T follicular helper cell (primary cell): ENCODE measurements at places on chromosomes 1 and 21.

DNA sequence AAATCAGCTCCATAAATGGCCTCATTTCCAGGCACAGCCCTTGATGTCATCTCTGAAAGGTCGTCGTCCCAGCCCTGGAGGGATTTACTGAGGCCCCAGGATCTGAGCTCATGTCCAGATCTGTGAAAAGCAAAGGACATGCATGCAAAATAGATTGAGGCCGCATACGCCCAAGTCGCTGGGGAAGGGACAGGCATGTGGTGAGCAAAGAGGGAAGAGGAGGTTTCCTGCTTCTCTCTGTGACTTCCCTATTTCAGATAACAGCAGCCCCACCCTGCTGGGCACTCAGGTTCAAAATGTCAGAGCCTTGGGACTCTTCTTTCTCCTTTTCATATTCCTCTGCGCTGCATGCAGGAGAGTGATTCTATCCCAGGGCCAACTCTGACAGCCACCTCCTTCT lies 197.2 kb downstream of the ADSS2 start:
- DNase-seq: no peak

DNA sequence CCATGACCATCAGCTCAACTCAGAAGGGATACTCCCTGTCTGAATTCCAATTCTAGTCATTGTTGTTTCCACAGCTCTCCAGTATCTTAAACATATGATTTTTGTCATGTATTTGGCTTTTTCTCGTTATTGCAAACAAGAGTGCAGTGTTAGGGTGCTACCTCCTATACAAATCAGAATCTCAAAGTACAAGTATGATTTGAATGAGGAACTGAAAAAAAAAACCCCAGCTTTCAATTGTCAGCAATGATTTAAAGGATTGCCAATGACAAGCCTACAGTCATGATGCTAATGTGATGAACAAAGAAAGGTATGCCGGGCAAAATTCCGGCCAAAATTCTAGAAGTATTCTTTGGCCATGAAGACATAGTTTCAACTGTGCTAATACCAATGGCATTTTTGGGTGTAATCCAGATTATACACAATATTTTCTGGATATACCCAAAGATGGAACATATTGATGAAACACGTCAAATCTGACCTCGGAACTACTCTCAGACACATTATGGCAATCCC lies 14.9 kb downstream of the TMEM35B start:
- DNase-seq: no peak

GRCh38 chr1:3459940-3460671 lies 5.6 kb downstream of the ARHGEF16 start:
- no peak for DNase-seq

DNA sequence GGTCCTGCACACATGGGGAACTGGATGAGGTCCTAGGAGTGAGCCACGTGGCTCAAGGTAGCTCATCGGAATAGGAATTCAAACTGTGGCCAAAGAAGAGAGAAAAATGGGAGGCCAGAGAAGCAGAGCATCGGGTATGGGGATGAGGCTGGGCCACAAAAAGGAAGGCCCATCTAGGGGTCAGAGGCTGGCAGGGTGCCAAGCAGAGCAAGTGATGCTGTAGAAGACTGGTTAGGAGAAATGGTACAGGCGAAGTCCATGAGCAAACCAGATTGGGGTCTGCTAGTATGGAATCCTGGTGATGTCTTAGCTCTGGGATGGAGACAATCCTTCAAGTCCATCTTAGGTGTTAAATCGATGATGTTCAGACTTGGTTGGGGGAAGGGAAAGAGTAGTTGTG lies 68.0 kb downstream of the TEX35 start:
- no peak for DNase-seq

DNA sequence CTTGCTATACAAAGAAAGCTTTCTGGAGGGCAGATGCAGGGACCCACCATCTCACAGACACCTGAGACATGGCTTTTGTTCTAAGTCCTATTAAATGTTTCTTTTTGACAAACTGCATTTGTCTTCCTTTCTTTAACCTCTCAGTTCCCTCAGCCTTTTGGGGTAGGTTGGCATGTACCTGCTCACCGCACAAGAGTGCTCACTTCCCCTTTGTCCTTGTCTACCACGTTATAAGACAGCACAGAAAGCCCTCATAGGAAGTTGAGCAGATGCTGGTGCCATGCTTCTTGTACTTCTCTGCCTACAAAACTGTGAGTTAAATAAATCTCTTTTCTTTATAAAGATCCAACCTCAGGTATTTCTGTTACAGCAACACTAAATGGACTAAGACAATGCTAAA lies 31.9 kb upstream of the RGS21 start:
- no peak for DNase-seq

- no peak for DNase-seq
Measured at GRCh38 chr1:210489491-210489890, 160.8 kb downstream of the HHAT start.

- no peak for DNase-seq
Measured at GRCh38 chr1:41363591-41364320, 2.5 kb downstream of the FOXO6 start.

DNA sequence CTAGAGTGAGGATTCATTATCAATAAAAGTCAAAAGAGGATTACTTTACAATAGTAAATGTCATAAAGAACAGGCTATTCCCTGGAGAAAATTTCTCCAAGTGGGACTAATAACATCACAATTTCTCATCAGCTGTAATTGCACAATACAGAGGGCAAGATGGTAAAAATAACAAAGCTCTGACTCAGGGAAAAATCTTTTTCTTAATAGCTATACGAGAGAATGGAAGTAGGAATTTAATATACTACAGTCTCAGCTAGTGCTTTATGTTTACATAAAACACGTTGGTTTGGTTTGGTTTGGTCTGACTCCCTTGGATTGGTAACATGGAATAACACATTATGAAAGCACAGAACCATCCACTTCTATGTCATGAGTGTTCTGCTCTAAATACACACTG lies 397.6 kb downstream of the LRRIQ3 start:
- no peak for DNase-seq

DNA sequence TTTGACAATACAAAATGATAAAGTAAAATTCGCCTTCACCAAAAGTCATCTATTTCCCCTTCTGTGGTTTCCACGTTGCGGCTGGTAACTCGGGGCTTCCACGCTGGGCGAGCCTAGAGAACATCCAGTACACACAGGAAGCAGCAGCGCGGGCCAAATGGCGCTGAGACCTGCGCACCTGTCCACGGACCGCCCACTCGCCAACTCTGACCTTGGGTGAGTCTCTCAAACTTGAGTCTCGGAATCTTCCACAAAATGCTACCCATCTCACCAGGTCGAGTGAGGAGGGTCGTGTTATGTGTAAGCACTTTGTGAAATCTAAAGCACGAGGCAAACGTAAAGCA lies 820 bp upstream of the TTF2 start:
- DNase-seq: peak; percentile 45

DNA sequence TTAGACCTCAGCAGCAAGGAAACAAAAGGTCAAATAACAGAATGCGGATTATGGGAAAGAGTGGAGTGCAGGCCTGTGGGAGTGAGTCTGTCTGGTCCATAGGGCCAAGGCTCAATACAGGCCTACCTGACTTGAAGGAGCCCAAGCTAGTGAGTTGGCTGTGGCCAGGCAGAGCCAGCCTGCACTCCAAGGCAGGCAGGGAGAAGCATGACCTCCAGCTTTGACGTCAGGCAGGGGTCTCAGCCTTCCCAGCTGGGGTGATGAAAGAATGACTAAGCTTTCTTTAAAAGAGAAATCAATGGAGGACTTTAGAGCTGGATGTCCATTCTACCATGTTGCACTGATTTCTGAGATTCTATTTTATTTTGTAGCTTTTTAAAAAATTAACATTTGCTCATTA lies 62.8 kb downstream of the RHOU start:
- no peak for DNase-seq

GRCh38 chr1:206591226-206591625 lies 21.0 kb downstream of the EIF2D start:
- DNase-seq: no peak

DNA sequence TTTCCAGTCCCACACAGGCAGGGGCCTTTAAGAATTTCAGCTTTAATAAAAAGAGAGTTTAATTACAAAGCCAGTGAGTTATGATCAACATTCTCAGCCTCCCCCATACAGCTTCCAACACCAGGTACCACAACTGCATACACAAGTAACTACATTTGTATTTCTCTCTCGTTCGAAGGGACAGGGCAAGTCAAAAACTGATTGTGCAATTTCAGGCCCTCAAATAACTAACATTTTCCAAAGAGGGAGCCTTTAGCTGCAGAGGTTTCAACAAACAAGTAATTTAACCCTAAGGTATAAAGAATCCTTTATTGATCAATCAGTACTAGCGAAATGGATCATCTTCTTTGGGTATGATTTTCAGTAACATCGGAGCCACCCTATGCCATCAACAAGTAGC lies 142.4 kb downstream of the ZNF281 start:
- DNase-seq: no peak

DNA sequence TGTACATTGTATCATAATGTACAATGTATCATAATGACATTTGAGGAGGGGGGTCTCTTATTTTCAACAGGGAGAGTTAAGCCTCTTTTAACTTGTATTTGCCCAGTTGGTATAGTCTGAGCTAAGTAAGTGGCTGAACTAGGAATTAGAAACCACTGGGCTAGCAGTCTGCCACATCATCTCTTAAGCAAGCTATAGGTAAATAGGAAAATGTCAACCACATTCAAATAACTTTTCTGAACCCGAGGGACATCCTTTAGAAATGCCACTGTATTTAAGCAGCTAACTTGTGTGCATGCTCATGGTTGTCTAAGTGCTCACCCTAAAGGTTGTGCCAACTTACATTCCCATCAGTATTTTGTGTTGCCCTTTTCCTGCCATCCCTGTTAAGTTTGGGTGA lies 35.5 kb upstream of the ASB17 start:
- DNase-seq: no peak

GRCh38 chr21:36395353-36396111 lies 10.3 kb downstream of the CHAF1B start:
- DNase-seq: no peak

DNA sequence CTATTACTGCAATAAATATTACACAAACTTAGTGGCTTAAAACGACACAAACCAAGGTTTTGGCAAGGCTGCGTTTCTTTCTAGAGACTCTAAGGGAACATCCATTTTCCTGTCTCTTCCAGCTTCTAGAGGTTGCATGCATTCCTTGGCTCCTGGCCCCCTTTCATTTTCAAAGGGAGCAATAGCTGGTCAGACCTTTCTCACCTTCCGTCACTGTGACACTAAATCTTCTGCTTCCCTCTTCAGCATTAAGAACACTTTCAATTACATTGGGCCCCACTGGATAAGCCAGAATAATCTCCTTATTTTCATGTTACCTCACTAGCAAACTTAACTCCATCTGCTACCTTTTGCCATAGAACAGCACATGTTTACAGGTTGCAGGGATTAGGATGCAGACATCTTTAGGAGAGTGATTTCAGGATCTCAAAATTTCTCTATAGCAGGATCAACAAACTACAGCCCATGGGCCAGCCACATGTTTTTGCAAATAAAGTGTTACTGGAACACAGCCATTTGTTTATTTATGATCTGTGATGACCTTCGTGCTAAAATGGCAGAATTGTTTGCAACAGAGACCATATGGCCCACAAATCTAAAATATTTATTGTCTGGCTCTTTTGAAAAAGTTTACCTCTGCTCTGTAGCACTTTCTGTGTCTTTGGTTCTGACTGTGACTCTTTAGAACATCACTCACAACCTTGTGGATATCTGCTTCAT lies 221.5 kb upstream of the SGIP1 start:
- no peak for DNase-seq

DNA sequence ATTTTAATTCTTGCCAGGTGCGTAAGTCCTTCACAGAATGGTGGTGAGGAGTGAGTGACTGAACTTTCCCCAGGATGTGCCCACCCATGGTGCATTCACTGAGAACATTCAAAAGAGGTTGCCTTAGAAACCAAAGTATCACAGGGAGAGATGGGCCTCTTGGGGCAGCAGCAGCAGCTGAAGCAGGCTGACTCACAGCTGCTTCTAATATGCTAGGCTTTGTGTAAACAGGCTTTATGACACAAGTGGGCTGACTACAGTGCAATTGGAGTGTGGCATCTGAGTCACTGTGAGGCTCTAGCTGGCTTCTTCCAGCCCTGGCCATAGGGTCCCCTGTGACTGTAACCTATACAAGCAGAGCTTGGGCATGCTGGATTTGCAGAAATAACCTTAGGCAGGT lies 12.6 kb downstream of the PIGP start:
- DNase-seq: no peak

- no peak for DNase-seq
Measured at GRCh38 chr1:30901798-30902581, 6.6 kb downstream of the SDC3 start.

DNA sequence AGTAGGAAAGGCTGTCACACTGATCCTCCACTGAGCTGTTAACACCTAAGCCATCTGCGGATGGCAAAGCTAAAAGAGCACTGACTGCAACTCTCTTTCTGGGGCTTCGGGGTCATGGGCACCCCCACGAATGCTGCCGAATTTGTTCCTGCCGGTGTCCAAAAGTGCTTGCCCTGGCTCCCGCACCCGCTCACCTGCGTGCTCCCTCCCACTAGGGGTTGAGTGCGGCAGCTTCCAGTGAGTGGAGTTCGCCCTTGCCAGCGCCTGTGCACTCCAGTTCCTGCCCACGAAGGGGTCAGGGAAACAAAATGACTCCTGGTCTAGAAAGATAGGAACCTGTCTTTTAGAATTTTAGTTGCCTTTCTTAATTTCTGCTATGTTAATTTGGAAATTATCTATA lies 78.7 kb downstream of the IFI44 start:
- DNase-seq: no peak

DNA sequence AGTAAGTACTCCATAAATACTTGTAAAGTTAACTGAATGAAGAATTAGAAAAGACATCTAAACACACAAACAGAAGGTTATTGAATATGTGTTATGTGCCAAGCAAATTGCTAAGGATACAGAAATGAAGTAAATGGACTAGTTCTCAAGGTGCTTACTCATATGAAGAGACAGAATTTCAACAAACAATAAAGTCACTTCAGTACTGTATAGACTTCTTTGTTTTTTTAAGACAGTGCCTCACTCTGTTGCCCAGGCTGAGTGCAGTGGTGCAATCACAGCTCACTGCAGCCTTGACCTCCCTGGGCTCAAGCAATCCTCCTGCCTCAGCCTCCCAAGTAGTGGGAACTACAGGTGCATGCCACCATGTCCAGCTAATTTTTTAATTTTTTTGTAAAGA lies 57.3 kb downstream of the SERBP1 start:
- DNase-seq: no peak

- DNase-seq: no peak
Measured at GRCh38 chr21:41405321-41405720, 20.7 kb upstream of the MX1 start.

- no peak for DNase-seq
Measured at GRCh38 chr1:154873321-154873950, 3.4 kb upstream of the KCNN3 start.
